ENCODE measurements at places on chromosomes 1 and 21. TPM values are rescaled to one million over a fixed set of nuclear protein-coding genes. Genes with fewer than 3 reads are reported as not detected.

The LSM10 gene
- 49.6 TPM for total RNA-seq

DNA sequence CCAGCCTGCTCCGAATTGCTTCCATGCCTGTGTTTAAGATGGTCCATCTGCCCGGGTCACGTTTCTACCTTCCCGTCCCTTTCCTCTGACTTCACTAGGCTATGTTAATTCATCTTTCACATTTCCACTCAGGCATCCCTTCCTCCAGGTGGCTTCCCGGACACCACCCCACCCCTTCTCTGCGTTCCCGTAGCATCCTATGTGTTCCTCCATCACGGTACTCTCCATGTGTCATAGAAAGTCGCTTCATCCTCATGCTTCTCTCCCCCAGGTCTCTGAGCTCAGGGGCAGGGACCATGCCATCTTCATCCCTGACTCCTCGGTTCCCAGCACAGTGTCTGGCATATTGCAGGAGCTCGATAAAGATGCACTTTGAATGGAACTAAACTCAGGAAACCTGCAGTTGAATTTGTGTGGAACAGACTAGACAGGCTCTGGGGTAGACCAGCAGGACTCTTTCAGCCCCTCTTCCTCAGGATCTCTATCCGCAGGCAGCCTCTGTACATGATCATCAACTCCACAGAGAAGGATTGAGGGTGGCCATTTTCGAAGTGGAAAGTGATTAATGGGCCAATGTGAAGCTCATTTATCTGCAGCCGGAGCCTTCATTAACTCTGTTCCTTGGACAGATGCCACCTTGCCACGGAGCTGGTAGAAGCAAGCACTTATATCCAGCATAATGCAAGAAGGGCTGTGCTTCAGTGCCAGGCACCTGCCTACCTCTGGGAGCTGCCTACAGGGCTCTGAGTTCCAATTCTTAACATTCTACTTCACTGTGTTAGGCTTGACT is 9.1 kb downstream of the C1orf226 start:
- H3K27me3 ChIP-seq: peaks cover 31% of the 10 kb centered on the region
- H3K27ac ChIP-seq: no peak overlapping the region
- no peak overlapping the region for H3K4me3 ChIP-seq
- no peak for DNase-seq
- H3K4me1 ChIP-seq: peaks cover 12% of the 10 kb centered on the region

DNA sequence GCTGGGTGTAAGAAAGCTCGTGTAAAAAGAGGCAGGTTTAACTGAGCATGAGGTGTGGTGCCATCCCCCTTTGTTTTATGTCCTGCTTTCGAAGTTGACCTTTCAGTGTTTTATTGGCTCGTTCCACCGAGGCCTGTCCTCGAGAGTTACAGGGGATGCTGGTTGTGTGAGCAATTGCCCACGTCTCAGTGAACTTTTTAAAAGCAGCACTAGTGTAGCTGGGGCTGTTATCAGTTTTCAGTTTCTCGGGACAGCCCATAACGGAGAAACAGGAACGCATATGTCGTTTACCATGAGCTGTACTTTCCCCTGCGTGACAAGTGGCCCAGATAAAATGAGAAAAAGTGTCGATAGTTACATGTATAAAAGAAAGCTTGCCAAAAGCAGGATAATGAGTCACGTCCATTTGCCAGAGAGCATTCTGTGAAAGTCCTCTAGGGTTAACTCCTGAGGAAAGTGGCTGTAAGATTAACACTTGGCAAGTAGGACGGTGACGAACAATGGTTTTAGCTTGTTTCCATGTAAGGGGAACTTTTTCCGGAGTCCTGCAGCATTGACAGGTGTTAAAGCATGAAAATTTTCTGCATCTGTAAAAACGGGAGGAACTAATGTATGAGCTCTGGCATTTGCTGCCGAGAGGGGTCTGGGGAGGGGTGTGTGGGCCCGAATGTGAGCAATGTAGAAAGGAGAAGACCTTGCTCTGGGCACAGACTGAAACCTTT is 7.8 kb upstream of the LRRC47 start:
- DNase-seq: no peak
- H3K4me1 ChIP-seq: peaks cover 13% of the 10 kb centered on the region
- peak overlapping the region; percentile 29 for H3K4me3 ChIP-seq
- peaks cover 15% of the 10 kb centered on the region for H3K27me3 ChIP-seq

The NTPCR gene
- 28.8 TPM for total RNA-seq

- no peaks in the 10 kb centered on the region for H3K4me1 ChIP-seq
- DNase-seq: no peak
- H3K4me3 ChIP-seq: no peak overlapping the region
- H3K27me3 ChIP-seq: no peaks in the 10 kb centered on the region
Measured at GRCh38 chr1:48462716-48463302, 9.2 kb downstream of the SPATA6 start.

The CD1C gene
- total RNA-seq: not detected

DNA sequence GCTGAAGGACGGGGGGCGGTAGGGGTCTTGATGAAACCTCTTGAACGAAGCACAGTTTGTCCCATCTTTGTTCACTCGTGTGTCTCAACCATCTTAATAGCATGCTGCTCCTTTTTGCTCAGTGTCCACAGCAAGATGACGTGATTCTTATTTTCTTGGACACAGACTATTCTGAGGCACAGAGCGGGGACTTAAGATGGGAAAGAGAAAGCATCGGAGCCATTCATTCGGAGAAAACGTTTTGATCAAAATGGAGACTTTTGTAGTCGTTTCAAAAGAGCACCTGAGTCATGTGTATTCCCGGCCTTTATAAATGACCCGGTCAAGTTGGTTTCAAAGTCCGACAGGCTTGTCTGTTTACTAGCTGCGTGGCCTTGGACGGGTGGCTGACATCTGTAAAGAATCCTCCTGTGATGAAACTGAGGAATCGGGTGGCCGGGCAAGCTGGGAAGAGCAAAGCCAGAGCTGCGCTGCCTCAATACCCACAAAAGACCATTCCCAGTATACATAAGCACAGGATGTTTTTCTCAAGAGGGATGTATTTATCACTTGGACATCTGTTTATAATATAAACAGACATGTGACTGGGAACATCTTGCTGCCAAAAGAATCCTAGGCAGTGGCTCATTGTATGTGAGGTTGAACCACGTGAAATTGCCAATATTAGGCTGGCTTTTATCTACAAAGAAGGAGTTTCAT is 18.5 kb downstream of the ETS2 start:
- no peak overlapping the region for H3K4me3 ChIP-seq
- peaks cover 59% of the 10 kb centered on the region for H3K36me3 ChIP-seq
- H3K4me1 ChIP-seq: peaks cover 35% of the 10 kb centered on the region
- DNase-seq: peak; percentile 42
- peak overlapping the region; percentile 83 for H3K27ac ChIP-seq

The SLC45A3 gene
- total RNA-seq: 2.6 TPM

- no peaks in the 10 kb centered on the region for H3K36me3 ChIP-seq
- no peak for DNase-seq
- peaks cover 14% of the 10 kb centered on the region for H3K4me1 ChIP-seq
- peaks cover 9% of the 10 kb centered on the region for H3K27me3 ChIP-seq
- H3K27ac ChIP-seq: no peak overlapping the region
- H3K4me3 ChIP-seq: no peak overlapping the region
Measured at GRCh38 chr1:30927448-30927847, 18.9 kb upstream of the SDC3 start.

DNA sequence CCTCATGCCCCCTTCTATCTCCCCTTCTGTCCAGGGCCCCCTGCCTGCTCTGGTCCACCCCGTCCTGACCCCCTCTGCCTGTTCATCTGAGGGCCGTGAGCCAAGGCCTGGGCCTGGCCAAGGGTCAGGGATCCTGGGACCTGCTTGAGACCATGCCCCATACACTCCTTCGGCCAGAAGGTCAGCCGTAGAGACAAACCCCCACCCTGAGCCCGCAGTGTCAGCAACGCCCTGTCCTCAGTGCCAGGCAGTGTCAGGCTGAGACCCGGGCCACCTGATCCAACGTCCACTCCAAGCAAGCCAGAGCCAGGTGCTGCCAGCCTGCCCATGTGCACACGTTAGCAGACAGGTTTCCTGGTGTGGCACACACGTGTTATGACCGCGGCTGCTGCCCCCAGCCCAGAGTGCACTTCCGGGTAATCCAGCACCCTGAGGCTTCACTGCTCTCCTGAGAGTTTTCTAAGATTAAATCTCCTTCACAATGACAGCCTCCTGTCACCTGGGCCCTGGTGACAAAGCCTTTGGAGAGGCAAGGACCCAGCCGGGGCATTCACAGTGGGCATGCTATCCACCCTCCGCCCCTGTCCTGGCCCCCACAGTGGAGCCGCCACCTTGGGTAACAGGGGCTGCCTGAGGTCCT is 10.1 kb upstream of the SAMD11 start:
- no peak overlapping the region for H3K27ac ChIP-seq
- no peaks in the 10 kb centered on the region for H3K36me3 ChIP-seq
- peaks cover 22% of the 10 kb centered on the region for H3K27me3 ChIP-seq
- H3K4me3 ChIP-seq: no peak overlapping the region
- H3K4me1 ChIP-seq: peaks cover 24% of the 10 kb centered on the region
- DNase-seq: no peak

DNA sequence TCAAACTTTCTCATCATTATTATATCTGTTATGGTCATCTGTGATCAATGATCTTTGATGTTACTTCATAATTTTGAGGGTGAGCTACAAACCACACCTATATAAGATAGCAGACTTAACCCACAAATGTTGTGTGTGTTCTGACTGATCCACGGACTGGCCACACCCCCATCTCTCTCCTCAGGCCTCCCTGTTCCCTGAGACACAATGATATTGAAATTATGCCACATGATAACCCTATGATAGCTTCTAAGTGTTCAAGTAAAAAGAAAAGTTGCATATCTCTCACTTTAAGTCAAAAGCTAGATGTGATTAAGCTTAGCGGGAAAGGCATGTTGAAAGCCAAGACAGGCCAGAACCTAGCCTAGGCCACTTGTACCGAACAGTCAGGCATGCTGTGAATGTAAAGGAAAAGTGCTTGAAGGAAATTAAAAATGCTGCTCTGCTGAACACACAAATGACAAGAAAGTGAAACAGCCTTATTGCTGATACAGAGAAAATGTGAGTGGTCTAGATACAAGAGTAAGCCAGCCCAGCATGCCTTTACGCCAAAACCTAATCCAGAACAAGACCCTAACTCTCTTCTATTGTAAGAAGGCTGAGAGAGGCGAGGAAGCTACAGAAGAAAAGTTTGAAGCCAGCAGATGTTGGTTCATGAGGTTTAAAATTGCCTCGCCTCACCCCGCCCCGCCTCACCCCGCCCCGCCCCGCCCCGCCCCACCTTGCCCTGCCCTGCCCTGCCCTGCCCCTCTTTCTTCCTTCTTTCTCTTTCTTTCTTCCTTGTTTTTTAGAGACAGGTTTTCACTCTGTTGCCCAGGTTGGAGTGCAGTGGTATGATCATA is 16.5 kb downstream of the CTSS start:
- DNase-seq: no peak
- no peaks in the 10 kb centered on the region for H3K4me1 ChIP-seq
- no peak overlapping the region for H3K4me3 ChIP-seq
- H3K27ac ChIP-seq: no peak overlapping the region

GRCh38 chr1:166974647-166975345 is 544 bp downstream of the ILDR2 start:
- H3K36me3 ChIP-seq: no peaks in the 10 kb centered on the region
- peak overlapping the region; percentile 75 for H3K4me3 ChIP-seq
- no peak overlapping the region for H3K27ac ChIP-seq
- no peak for DNase-seq
- H3K27me3 ChIP-seq: peaks cover 47% of the 10 kb centered on the region

DNA sequence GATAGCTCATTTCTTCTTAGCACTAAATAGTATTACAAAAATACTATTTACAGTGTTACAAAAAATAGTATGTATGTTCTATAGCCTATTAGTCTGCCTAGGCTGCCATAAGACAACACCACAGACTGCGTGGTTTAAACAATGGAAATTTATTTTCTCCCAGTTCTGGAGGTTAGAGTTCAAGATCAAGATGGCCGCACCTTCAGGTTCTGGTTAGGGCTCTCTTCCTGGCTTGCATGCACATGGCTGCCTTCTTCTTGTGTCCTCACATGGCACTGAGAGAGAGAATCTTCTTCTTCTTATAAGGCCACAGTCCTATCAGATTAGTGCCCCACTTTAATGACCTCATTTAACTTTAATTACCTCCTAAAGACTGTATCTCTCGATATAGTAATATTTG is 4.1 kb downstream of the ATF6 start:
- no peak for DNase-seq
- no peak overlapping the region for H3K4me3 ChIP-seq
- no peaks in the 10 kb centered on the region for H3K27me3 ChIP-seq
- no peaks in the 10 kb centered on the region for H3K36me3 ChIP-seq

DNA sequence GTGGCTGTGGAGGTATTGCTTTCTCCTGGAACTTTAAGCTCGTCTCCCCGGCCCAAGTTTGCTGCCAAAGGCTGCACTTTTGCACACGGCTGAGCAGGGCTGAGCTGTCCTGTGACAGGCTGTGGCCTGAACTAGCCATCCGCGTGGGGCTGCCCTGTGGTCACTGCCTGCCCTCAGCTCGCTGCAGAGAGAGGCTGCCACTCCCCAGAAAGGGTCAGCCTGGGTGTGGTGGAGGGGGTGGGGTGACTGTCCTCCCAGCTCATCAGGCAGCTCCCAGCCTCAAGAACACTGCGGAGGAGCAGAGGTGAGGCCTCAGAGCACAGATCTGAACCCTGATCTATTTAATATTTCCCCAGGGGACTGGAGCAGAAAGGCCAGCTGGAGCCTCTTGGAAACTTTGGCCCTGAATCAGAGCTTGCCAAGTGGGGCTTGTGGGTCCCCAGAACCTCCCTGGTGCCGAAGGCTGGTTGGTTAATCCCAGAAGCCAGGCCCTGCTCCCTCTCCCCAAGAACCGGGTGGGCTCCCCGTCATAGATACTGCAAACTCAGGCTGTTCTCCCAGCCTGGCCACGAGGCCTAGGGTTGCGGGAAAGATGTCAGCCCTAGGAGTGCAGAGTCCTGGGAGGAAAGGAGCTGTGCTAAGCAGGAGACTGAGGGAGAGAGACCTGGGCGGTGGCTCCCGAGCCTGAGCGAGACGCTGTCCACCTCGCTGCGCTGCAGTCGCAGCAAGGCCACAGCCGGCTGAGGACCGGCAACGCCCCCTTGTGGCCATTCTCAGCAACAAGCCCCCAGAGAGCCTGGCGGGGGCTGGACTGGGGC is 125.1 kb upstream of the IPO9 start:
- DNase-seq: peak; percentile 75
- H3K27me3 ChIP-seq: no peaks in the 10 kb centered on the region
- H3K36me3 ChIP-seq: peaks cover 20% of the 10 kb centered on the region
- peak overlapping the region; percentile 90 for H3K27ac ChIP-seq
- H3K4me3 ChIP-seq: peak overlapping the region; percentile 47

- H3K4me1 ChIP-seq: peaks cover 70% of the 10 kb centered on the region
- H3K27ac ChIP-seq: peak overlapping the region; percentile 73
Measured at GRCh38 chr1:78079580-78079979, 33.8 kb downstream of the GIPC2 start.

DNA sequence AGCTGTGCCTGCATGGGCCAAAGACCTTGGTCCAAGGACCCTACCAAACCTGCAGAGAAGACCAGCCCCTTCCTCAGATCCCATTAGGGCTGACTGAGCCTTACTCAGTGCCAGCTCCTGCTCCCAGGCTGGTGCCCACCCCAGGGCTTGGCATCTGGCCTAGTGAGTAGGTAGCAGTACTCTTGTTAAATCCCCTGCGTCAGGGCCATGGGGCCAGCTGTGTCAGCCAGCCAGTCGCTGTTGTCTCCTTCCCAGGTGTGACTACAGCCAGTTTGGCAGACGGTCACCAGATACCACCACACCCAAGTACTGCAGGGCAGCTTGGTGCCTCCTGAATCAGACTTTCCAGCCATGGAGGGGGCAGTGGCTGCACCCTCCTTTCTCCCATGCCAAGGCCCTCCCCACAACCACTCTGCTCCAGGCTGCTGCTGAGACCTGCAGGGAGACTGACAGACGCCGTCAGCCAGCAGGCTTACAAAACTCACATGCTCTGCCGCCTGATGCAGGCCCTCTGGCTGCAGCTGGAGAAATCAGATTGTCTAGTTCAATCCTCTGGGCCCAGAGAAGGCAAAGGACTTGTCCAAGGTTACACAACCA is 3.0 kb downstream of the TENT5B start:
- peak overlapping the region; percentile 56 for H3K4me3 ChIP-seq
- no peak for DNase-seq
- H3K36me3 ChIP-seq: no peaks in the 10 kb centered on the region
- peak overlapping the region; percentile 26 for H3K27ac ChIP-seq
- H3K4me1 ChIP-seq: peaks cover 49% of the 10 kb centered on the region
- peaks cover 30% of the 10 kb centered on the region for H3K27me3 ChIP-seq
